Activated naive CD8-positive, alpha-beta T cell treated with anti-CD3 and anti-CD28 coated beads, Interleukin-2, amount 10 ng/mL, durations not matched to agents 7 days and 5 days (primary cell): ENCODE measurements at places on chromosomes 12 and 14.

DNA sequence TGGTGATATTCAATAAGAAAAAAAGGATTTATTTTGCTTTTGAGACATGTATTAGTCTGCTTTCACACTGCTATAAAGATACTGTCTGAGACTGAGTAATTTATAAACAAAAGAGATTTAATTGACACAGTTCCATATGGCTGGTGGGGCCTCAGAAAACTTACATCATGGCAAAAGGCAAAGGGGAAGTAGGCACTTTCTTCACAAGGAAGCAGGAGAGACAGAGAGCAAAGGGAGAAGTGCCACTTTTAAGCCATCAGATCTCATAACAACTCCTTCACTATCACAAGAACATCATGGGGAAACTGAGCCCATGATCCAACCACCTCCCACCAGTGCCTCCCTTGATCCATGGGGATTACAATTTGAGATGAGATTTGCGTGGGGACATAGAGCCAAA is 43.9 kb downstream of the BHLHE41 start:
- peaks cover 3% of the 10 kb centered on the region for H3K27me3 ChIP-seq
- H3K36me3 ChIP-seq, result no peaks in the 10 kb centered on the region
- no peaks in the 10 kb centered on the region for H3K4me1 ChIP-seq
- no peak overlapping the region for H3K27ac ChIP-seq
- DNase-seq, result no peak

DNA sequence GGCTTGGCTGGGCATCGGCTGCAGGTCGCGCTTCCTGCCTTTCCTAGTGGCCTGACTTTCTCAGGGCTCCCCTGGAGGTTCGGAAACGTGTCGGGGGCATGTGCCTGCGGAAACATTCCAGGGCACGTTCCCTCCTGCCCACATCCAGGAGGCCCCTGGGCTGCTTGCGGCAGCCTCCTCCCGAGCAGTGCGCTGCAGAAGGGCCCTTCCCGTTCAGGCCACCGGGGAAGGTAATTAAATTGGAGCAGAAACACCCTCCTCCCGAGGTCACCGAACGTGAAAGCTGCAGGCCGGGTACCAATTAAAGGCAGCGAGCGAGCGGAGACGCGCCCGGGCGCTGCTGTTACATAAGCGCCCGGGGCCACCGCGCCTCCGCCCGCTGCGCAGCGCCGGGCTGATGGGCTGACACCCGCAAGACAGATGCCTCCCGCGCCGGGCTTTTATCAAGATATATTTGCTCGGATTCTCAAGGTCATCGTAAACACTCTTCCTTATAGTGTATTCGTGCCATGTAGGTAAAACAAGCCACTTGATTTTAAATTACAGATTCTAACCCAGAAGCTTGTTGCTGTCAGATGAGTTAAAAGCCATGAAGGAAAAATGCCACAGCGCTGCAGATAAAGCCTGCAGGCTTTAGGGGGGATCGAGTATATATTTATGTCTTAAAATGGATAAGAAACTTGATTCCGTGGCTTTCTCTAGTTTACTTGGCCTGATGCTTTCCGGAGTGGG is 31.4 kb downstream of the SSPN start:
- DNase-seq, result no peak
- no peak overlapping the region for H3K27ac ChIP-seq
- no peaks in the 10 kb centered on the region for H3K36me3 ChIP-seq
- peaks cover 2% of the 10 kb centered on the region for H3K4me1 ChIP-seq
- peak overlapping the region; percentile 39 for H3K4me3 ChIP-seq

- peaks cover 5% of the 10 kb centered on the region for H3K27me3 ChIP-seq
- H3K27ac ChIP-seq, result no peak overlapping the region
- peaks cover 25% of the 10 kb centered on the region for H3K4me1 ChIP-seq
- no peaks in the 10 kb centered on the region for H3K36me3 ChIP-seq
Measured at GRCh38 chr12:10211101-10211939, 1.4 kb upstream of the GABARAPL1 start.

DNA sequence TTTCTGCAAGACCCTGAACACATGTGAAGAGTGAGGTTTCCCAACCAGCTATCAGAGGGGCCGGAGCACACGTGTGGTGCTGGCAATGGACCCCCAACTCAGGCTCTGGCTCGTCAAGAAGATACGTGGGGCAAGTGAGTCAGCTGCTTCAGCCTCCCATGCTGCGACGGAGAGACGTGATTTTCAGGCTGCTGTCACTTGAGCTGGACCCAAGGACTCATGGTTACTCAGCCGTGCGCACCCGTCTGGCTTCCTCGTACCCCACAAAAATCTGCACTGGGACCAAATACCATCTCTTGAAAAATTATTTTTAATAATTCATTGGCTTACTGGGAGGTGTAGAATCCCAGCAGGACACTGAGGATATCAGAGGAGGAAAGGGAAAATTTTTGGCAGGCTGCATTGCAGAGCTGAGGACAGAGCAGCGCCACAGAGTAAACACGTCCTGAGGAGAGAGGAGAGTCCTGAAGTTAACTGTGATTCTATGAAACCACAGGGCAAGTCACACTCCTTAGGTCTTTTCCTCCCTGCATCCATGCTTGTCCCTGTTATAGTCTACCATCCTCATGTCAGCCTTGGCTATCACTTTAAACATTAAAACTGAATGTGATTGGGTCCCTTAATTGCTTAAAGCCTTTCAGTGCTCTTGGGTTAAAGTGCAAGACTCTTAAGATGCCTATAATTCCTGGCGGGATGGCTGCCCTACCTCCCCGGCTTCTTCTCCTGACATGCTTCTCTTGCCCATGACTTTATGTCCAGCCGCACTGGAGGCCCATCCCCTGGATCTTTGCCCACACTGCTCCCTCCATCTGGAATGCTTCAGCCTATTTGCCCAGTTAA is 95.3 kb upstream of the SLC35F4 start:
- H3K4me1 ChIP-seq, result no peaks in the 10 kb centered on the region
- H3K36me3 ChIP-seq, result no peaks in the 10 kb centered on the region
- H3K4me3 ChIP-seq, result no peak overlapping the region
- no peak overlapping the region for H3K27ac ChIP-seq
- no peak for DNase-seq
- peaks cover 4% of the 10 kb centered on the region for H3K27me3 ChIP-seq

DNA sequence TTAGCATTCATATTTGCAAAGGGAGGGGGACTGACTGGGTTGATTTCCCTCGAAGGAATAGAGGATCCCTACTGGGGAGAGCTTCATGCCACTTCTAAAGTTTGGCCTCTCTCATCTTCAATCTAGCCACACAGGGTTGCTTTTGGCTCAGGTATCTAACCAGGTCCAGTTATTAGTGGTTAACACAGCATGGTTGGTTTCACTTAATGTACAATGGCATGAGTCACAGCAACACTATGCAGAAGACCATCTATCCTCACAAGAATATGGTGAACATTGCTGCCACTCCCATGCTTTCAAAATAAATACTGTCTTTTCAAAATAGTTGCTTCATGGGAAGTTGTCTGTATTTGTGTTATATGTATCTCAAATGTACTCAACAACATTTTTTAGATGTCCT is 6.6 kb upstream of the RAB3IP start:
- H3K27me3 ChIP-seq, result peaks cover 30% of the 10 kb centered on the region
- no peaks in the 10 kb centered on the region for H3K4me1 ChIP-seq
- no peak for DNase-seq
- no peaks in the 10 kb centered on the region for H3K36me3 ChIP-seq

GRCh38 chr12:15152868-15153267 is 68.3 kb downstream of the RERG start:
- DNase-seq, result no peak
- no peak overlapping the region for H3K4me3 ChIP-seq
- H3K36me3 ChIP-seq, result no peaks in the 10 kb centered on the region
- H3K27ac ChIP-seq, result no peak overlapping the region
- peaks cover 4% of the 10 kb centered on the region for H3K27me3 ChIP-seq

DNA sequence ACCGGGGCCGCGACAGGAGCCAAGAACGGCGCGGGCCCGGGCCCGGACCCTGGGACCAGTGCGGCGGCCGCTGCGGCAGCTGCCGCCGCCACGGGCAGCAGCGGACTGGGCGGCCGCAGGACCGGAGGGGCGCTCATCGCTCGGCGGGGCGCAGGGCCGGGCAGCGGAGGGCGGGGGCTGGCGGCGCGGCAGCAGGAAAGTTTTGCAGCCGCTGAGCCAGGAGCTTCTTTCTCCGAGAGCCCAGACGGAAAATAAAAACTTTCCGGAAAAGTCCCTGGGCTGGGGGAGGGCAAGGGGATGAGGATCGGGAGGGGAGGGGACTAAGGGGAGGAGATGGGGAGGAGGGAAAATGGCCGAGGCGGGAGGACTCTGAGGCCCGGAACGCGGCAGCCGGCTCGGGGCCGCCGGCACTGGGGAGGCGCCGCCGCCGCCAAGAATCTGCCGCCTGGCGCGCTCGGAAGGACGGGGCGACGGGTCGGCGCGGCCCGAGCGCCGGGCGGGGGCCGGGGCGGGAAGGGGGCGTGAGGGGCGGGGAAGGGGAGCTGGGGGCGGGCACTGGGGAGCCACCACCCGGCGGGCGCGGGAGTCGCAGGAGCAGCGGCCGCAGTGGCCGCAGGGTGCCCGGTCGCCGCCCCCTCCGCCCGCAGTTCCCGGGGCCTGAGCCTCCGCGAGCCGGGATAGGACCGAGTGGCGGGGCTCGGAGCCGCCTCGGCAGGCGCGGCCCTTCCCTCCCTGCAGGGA is at the start of gene PRKD1:
Gene PRKD1, minus strand, starts transcription at position 472 of the 741 bp plus-strand sequence.
- DNase-seq, result no peak
- peaks cover 3% of the 10 kb centered on the region for H3K36me3 ChIP-seq
- peak within 1 kb of the TSS; percentile 68 for H3K4me3 ChIP-seq
- H3K27me3 ChIP-seq, result peaks cover 26% of the 10 kb centered on the region
- peaks cover 5% of the 10 kb centered on the region for H3K4me1 ChIP-seq

GRCh38 chr12:117590999-117591398 is 229.6 kb upstream of the NOS1 start:
- peaks cover 2% of the 10 kb centered on the region for H3K27me3 ChIP-seq
- no peaks in the 10 kb centered on the region for H3K36me3 ChIP-seq
- H3K4me1 ChIP-seq, result no peaks in the 10 kb centered on the region
- H3K27ac ChIP-seq, result no peak overlapping the region
- DNase-seq, result no peak

DNA sequence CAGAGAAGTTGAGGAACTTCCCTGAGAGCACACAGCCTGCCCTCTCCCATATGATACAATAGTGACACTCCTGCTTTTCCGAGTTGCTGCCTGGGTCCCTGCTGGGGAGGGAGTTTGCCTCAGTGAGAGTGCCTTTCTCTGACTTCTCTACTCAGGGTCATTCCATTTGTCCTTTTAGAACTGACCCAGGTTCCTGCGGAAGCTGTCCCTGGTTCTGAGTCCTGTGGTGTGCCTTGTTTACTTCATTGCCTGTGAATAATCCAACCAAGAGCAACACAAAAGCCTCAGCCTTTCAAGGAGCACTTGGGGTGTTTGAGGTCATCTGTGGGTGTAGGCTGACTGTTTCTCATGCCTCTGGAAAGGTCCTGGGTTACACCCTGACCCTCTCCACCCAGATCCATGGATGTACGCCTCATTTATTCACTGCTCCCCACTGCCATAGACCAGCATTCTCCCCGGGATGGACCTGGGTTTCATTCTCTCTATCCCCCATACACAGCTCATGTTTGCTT is 13.6 kb downstream of the SERPINA1 start:
- no peak overlapping the region for H3K4me3 ChIP-seq
- no peak overlapping the region for H3K27ac ChIP-seq
- H3K4me1 ChIP-seq, result no peaks in the 10 kb centered on the region
- peaks cover 2% of the 10 kb centered on the region for H3K27me3 ChIP-seq

DNA sequence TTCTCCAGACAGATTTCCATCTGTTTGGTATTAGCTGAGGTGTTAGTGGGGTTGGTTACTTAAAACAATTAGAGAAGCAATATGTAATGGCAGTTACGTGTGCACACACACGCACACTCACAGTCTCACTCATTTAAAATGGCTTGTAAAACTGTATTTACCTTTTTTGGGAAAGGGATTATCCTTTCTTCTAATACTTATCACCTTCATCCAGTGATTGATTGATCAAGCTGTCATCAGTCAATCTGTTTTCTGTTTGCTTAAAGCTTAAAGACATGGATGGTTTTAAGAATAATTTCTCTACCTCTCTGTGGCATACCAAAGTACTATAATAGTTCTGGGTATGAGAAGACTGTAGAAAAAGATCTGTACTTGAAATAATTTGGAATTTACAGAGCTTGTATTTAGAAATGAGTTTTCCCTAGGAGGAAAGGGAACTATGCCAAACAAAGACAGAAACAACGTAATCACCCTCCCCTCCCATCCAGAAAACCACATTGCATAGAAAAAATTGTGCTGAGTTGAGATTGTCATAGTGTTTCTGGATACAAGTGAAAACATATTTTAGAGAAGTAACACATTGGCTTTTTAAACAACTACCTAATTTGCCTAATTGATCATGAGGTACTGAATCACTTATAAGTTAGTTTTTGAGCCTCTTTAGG is 455.8 kb downstream of the PCNX1 start:
- H3K27ac ChIP-seq, result no peak overlapping the region
- H3K4me3 ChIP-seq, result no peak overlapping the region
- DNase-seq, result no peak
- peaks cover 21% of the 10 kb centered on the region for H3K36me3 ChIP-seq

DNA sequence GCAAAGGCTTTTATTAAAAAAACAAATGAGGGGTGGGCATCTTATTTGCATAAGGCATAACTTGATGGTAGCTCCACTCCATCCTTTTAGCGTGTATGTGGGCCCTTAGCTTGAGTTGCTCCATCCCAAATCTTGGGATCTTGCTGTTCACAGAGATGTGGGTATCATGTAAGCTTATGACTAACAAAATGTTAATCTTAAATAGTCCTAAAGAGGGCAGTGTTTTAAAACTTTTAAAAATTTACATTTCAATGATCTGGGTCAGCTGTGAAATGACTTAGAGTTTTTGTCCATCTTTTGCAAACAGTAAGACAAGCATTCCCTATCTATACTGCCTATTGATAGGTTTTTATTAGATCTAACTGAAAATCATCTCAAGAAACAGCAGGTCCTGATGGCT is 86.0 kb downstream of the SLCO1A2 start:
- peaks cover 4% of the 10 kb centered on the region for H3K27me3 ChIP-seq
- H3K27ac ChIP-seq, result no peak overlapping the region
- H3K4me3 ChIP-seq, result no peak overlapping the region
- no peak for DNase-seq
- no peaks in the 10 kb centered on the region for H3K36me3 ChIP-seq

GRCh38 chr14:22800346-22800745 is 14.9 kb downstream of the SLC7A7 start:
- H3K4me3 ChIP-seq, result no peak overlapping the region
- DNase-seq, result no peak
- H3K27me3 ChIP-seq, result peaks cover 32% of the 10 kb centered on the region
- H3K27ac ChIP-seq, result no peak overlapping the region
- H3K4me1 ChIP-seq, result no peaks in the 10 kb centered on the region

- no peaks in the 10 kb centered on the region for H3K36me3 ChIP-seq
- no peaks in the 10 kb centered on the region for H3K27me3 ChIP-seq
- no peak overlapping the region for H3K27ac ChIP-seq
- no peak overlapping the region for H3K4me3 ChIP-seq
- no peak for DNase-seq
Measured at GRCh38 chr12:121205491-121205890, 4.4 kb upstream of the P2RX4 start.
